Activated CD8-positive, alpha-beta memory T cell treated with anti-CD3 and anti-CD28 coated beads for 4 hours (primary cell): ENCODE measurements at places on chromosomes 7 and 10.

DNA sequence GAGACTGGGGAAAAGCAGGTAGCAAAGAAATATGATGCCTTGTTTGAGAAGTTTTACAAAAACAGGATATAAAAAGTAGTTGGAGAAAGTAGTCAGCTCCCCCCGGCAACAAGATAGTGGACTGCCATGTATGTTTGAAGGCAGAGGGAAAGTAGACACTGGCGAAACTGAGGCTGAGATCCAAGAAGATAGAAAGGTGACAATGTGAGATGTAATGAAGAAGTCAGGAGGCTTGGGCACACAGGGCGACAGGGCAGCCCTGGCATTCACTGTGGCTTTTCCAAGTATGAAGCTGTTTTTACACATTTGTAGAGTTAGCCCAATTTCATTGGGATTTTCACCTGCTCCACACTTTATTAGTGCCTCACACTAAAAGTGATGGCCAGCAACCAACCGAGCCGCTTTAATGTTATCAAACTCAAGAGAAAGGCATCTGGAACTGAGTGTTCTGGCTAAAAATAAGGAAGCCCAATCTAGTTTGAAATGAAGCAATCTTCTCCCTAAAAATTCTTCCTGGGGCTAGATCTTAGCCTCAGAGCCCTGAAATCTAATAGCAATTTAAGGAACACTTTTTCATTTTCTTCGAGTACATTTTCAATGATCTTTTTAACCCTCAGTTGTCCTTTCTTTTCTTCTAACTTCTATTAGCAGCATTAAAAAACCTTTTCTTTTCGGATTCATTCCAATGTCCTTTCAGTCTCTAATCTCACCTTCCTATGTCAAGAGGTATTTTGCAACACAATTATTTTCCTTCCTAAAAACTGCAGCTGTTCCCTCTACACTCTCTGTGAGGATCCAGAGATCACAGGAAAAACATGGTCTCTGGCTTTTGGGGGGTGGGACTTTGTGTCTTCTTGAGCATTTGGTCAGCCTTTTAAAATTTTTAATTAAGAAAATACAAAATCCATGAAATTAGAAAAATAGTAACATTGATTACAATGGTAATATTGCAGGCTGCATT, 108.0 kb downstream of the RNLS start:
- DNase-seq, result no peak

DNA sequence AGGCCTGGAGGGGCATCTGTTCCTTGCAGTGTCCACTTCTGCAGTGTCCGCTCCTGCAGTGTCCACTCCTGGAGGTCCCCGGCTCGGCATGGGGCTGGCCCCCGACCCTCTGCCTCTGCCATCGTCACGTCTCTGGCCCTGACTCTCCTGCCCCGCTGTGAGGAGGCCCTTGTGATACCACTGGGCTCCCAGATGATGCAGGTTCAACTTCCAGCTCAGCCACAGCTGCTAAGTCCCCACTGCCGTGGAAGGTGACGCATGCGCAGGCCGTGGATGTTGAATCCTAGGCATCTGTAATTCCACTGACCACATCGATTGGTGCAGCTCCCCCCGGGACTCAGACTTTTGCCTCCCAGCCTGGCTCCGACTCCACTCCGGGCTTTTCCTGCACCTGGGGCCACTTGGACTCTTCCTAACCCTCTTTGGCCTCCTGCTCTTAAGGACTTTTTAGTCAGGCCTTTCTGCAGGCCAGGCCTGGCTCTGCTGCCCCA, 95.1 kb downstream of the GLRX3 start:
- no peak for DNase-seq

GRCh38 chr10:96043033-96043892, at the start of gene CCNJ:
CCNJ (plus strand) TSS chr10:96043583; CDS start chr10:96044394, 811 bp downstream.
- peak; percentile 61 for DNase-seq

DNA sequence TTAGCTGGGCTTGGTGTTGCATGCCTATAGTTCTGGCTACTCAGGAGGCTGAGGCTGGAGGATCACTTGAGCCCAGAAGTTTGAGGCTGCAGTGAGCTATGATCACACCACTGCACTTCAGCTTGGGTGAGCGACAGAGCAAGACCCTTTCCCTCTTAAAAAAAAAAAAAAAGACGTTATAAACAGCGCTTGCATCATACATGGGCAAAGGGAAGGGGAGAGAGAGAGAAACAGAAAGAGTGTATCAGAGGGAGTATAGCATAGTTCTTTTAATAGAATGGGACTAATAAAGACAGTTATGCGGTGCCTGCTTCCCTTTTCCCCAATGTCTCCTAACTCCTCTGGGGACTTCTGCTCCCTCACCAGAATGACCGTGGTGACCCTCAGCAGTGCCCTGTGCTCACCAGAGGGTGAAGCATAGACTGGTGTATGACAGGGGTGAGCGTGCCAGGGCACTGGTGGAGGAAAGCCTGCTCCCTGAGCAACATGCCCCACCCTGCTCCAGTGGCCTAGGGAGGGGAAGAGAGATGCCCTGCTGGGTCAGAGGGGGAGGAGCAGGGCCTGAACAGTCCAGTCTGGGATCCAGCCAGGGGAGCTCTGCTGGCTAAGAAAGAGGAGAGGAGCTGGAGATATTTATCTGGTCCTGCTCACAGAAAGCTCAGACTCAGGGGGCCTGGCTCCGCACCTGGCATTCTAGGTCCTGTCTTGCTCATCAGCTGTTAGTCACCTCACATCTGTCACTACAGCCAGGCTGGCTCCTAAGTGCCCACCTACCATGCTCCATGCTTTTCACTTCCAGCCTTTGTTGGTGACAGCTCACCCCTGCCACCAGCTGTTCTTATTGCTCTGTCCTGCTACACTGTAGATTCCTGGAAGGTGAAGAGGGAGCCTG, 2.2 kb downstream of the PDZD7 start:
- no peak for DNase-seq

DNA sequence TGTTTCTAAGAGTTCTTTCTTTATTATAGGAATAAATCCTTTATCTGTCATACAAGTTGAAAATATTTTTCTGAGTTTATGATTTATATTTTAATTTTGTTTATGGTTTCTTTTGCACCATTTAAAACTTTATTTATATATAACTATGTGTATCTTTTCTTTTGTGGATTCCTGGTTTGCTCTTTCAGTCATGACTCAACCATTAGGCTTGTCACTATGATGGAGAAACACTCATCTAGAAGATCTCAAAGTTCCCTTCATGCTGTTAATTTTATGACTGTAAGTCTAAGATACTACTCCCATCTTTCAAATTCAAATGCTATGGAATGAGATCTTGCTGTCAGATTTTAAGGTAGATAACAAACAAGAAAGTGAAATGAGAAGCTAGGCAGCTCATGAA, 199.5 kb downstream of the INHBA start:
- no peak for DNase-seq

DNA sequence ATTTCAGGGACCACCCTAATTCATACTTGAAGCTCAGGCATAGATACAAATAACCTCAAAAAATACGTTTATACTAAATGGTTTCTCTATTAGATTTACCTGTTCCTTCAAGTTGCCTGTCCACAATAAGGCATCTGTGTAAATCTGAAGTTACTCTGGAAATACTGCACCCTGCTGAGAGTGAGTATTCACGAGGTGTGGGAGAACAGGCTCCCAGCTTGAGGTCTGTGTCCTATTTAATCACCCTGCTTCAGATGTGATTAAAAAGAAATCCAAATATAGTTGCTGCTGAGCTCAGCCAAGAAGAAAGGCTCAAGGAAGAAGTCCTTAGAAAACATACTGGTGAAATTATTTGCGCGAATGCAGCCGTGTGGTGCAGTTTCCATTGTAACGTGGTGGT, 136.8 kb downstream of the KLF6 start:
- DNase-seq, result no peak

GRCh38 chr10:5968037-5968680, 9.2 kb downstream of the IL15RA start:
- no peak for DNase-seq

DNA sequence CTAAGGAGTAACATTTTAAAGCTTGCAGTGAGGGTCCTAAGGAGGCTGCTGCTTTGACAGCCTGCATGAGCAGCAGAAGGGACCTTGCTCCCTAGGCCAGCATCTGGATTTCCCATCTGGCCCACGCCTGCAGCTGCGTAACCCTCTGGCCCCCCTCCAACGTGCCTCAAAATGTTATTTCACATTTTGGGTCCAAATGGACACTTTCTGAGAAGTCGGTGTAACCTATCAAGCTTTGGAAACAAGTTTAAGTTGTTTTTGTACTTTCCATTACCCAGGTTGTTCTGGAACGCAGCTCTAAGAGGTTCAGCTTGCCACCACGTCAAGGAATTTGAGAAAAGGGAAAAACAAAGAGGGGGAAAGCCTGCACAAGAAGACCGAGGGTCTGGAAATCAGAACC, 338.3 kb downstream of the KCNMA1 start:
- DNase-seq, result no peak

DNA sequence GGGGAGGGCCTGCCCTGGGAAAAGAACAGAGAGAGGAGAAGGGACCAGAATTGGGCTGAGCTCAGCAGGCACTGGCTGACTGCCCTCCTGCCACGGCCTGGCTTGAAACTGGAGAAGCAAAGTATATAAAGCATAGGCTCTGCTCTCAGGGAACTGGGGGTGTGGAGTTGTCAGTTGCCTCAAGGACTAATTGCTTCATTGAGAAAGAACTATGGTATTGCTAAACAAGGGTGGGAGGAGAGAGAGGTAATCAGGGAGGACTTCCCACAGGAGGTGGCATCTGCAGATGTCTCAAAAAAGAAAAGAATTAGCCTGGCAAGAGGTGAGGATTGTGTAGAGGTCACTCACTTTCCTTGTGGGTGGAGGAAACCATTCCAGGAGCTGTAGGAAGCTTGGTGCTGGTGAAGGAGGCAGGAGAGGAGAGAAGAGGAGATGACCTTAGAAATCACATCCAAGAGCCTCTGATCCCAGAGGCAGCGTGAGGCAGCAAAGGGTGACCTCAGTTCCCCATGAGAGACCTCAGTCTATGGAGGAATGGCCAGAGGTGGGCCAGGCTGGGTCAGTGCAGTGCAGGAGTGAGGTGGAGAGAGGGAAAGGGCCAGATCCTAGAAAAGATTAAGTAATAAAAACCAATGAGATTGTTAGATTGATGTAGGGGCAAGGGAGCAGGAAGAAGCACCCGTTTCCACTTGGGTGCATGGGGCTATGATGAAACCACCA, 2.4 kb downstream of the PILRB start:
- DNase-seq, result no peak

- no peak for DNase-seq
Observed at GRCh38 chr10:1893941-1894340, 156.6 kb upstream of the ADARB2 start.

DNA sequence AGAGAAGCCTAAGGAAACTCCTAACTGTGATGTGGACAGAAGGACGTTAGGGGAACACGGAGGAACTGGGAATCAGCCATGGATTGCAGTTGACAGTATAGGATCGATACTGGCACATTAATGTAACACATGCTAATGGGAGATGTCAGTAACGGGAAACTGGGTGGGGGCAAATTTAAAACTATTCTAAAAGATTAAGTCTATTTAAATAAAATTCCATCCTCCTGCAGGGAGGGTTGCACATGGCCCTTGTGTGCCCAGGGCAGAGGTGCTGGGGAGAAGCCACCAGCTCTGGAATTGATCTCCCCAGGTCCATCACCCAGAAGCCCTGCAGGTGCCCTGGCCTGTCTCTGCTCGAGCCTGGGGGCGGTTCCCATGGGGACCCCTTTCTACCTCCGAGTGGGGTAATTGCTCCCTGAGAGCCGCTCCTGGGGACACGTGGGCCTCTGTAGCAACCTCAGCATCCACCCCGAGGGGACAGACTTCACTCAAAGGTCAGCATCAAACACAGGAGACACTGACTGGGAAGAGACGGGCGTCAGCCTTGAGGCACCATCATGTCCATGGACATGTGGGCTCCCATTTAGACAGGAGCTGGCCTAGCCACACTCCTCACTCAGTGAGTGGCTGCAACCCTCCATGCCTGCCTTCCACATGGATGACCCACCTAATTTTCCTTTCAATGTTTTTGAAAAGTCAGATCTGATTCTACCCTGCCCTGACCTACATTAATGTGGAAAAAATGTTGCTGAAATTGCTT, 21.1 kb downstream of the SCART1 start:
- DNase-seq, result no peak

- DNase-seq, result no peak
Observed at GRCh38 chr7:115249080-115249479, 327.2 kb downstream of the MDFIC start.

DNA sequence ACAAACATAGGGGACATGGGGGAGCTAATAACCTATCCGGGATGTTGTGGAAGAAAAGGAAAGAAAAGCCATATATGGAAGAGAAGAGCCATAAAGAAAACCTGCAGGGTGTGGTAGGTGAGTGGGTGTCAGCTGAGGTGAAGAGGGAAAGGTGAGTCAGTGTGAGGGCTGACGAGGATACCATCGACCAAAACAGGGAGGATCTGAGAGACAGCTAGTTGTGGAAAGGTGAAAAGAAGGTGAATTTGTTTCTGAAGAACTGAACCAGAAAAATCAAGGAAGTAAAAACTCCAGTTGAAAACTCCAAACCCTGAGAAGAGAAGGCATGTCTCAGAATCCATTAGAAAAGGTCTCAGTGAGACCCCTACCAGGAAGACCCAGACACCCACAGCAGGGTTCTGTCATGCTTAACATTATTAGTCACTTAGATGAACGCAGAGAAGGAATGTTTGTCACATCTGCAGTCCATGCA, 4.1 kb downstream of the BLNK start:
- no peak for DNase-seq

DNA sequence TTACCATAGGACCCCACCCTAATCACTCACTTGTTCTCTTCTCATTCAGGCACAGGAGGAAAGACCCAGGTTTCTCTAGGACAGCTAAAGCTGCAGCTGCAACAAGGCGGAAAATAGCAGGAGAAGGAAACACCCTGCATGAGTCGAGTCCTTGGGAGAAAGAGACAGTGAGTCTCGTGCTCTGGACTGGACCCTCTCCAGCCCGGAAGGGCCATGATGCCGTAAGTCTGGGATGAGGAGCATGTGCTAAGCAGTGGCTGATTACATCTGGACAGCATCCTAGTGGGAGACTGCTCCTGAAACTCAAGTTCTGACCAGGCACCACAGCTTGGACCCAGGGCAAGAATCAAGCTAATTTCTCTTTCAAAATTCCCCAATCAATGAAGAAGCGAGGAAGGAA, 39.4 kb downstream of the FBXW4 start:
- no peak for DNase-seq

- DNase-seq, result no peak
Observed at GRCh38 chr7:158387546-158387891, 200.1 kb downstream of the PTPRN2 start.
